Stimulated activated CD4-positive, alpha-beta T cell treated with anti-CD3 and anti-CD28 coated beads, Interleukin-15, amount 100 ng/mL, for 48 hours (primary cell): ENCODE measurements at places on chromosomes 3 and 15.

GRCh38 chr3:71456826-71457225 is 126.7 kb downstream of the FOXP1 start:
- no peak for DNase-seq

DNA sequence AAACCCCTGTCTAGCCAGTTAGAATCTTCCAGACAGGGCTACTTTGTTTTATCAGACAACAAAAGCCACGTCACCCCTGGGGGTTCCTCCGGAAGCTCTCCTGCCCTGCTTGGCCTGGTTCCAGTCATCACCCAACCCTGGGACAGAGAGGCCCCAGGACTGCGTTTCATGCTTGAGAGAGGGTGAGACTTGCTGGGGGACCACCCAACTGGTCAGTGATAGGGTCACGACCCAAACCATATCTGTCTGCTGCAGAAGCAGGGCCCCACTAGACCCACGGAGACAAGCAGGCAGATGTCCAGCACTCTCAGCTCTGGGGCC is 1.2 kb downstream of the NT5DC2 start:
- DNase-seq, result no peak

- DNase-seq, result no peak
These were observed 41.1 kb downstream of the TSC22D2 start for GRCh38 chr3:150449169-150449721.

GRCh38 chr3:171412054-171412453 is 48.2 kb downstream of the TNIK start:
- DNase-seq, result no peak

GRCh38 chr3:98361289-98361688 is 7.6 kb downstream of the OR5K4 start:
- DNase-seq, result no peak

GRCh38 chr15:68380456-68380855 is 51.5 kb downstream of the ITGA11 start:
- DNase-seq, result no peak

DNA sequence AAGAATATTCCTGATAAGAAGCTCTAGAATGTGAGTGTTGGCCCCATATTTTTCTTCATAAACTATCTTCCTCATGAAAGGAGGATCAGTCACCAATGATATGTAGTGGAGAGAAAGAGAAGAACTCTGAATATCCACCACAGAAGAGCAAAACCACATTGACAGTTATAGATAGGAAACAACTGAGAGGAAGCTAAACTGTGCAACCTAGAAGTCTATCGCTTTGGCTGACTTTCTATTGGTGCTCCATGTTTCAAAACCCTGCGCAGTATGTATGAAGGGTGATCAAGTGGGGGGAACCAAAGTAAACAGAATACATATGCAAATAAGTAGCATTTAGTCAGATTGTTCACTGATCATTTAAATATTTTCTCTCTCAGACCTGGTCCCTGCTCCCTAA is 41.0 kb upstream of the ZNF280D start:
- no peak for DNase-seq

DNA sequence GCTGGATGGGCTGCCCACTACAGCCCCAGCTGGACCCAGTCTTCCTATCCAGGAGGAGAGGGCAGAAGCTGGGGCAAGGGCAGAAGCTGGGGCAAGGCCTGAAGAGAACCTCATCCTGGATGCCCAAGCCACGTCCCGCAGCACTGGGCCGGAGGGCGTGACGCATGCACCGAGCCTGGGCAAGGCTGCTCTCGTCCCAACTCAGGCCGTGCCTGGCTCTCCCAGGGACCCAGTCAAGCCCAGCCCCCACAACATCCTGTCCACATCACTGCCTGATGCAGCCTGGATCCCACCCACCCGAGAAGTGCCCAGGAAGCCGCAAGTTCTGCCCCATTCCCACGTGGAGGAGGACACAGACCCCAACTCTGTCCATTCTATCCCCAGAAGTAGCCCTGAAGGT is 22.3 kb downstream of the FBLN2 start:
- DNase-seq, result no peak

GRCh38 chr15:39430389-39430788 is 150.5 kb upstream of the THBS1 start:
- DNase-seq, result no peak

DNA sequence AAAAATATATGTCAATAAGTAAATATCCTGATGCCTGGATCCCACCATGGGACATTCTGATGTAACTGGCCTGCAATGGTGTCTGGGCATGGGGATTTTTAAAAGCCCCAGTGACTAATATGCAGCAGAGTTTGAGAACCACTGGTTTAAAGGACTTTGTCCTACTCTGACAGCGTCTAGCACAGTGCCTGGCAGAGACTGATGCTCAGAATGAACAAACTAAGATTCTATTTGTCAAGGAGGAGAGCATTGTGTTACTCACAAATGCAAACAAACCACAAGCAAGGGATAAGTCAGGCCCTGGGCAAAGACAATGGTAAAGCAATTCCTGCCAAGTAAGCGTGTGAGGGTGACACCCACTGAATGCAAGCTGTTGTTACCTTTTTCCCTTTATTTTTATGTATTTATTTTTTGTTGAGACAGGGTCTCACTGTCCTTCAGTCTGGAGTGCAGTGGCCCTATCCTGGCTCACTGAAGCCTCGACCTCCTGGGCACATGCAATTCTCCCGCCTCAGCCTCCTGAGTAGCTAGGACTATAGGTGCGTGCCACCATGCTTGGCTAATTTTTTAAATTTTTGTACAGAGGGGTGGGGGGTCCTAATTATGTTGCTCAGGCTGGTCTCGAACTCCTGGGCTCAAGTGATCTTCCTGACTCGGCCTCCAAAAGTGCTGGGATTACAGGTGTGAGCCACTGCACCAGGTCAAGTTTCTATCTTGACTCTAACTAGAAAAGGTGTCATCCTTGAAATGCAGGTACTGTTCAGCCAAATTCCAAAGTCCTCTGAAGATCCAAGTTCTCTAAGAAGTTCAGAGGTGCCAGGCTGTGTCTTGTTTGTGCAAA is 909 bp upstream of the GPD1L start:
- no peak for DNase-seq

DNA sequence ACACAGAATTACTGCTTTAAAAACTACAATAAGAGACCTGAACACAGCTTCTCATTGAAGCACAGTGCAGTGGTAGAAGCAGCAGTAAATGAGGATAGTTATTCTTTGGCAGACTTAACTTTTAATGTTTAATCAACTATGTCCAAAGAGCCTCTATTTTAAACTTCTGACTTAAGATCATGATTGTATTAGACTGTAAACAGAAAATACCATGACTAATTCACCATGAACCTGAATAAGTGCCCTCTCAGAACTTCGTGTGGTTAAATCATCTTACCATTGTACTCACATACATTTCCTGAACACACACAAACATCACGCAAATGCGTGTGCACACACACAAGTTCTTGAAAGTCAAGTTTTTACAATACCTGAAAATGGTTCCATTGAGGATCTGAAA is 13.9 kb downstream of the CEP152 start:
- no peak for DNase-seq

GRCh38 chr3:23712656-23713559 is 92.8 kb upstream of the UBE2E1 start:
- no peak for DNase-seq

- no peak for DNase-seq
These were observed 48.7 kb downstream of the MYH15 start for GRCh38 chr3:108461661-108462111.

GRCh38 chr3:157261000-157261399 is 101.1 kb upstream of the CCNL1 start:
- no peak for DNase-seq

- no peak for DNase-seq
These were observed 160.9 kb downstream of the TIGIT start for GRCh38 chr3:114454551-114455251.

DNA sequence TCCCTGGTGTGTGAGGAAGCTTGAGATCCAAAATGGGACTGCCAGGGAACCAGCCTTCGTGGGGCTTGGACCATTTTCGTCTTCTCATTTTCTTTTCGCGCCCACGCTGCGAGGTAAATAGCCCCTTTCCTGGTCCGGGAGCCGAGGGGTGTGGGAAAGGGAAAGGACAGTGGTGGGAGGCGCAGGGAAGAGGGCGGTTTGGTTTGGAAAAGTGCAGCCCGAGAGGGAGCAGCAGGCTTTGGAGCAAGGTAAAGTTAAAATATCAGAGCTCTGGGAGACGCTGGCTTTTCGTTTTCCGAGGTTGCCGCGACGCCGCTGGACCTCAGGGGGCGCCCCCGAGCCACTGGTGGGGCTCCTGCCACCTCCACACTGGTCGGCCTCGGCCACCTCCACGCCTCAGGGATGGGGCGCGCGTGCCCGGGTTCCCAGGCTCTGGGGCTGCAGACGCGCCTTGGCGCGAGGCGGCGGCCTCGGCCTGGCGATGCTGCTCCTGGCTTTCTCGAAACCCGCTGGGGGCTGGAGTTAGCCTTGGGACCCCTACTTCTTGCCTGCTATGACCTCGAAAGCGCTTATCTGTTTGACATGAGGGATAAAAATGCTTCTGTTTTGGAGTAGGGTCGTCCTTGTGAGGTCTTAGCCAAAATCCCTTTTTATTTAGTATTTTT is 3.2 kb downstream of the PTPRG start:
- no peak for DNase-seq

- no peak for DNase-seq
These were observed 42.1 kb upstream of the EPHB1 start for GRCh38 chr3:134752761-134753461.

GRCh38 chr3:8027954-8028353 is 473.7 kb upstream of the LMCD1 start:
- no peak for DNase-seq

DNA sequence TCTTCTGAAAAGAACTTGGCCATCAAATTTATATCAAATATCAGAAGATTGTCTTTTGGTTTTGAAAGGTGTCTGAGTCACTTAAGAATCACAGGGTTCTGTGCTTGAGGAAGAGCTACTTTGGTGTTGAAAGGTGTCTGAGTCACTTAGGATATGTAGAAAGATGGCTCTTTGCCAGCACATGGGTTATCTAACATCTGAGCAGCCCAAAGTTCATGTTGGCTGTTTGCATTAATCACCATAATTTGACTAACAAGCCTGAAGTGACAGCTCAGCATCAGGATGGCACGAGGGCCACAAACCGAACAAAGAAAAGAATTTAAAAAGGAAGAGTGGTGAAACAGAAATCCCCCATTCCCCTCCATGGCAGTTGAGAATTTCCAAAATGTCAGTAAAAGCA is 190.5 kb upstream of the CMC1 start:
- DNase-seq, result peak; percentile 29

DNA sequence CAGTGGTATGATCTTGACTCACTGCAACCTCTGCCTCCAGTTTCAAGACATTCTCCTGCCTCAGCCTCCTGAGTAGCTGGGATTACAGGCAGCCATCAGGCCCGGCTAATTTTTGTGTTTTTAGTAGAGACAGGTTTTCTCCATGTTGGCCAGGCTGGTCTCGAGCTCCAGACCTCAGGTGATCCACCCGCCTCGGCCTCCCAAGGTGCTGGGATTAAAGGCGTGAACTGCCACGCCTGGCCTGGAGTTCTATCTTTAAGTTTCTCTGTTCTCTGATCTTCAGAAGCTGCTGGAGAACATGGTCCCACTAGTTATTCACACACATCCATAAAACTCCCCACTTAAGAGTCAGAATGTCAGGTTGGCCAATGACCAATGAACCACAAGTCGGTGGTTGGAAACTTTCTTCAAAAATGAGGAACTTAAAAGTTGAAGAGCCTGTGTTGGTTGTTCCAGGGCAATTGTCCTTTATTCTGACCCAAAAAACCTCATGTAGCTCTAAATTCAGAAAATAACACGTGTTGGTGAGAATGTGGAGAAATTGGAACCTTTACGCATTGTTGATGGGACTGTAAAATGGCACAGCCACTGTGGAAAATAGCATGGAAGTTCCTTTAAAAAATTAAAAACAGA is 55.9 kb upstream of the PIK3CB start:
- DNase-seq, result no peak

DNA sequence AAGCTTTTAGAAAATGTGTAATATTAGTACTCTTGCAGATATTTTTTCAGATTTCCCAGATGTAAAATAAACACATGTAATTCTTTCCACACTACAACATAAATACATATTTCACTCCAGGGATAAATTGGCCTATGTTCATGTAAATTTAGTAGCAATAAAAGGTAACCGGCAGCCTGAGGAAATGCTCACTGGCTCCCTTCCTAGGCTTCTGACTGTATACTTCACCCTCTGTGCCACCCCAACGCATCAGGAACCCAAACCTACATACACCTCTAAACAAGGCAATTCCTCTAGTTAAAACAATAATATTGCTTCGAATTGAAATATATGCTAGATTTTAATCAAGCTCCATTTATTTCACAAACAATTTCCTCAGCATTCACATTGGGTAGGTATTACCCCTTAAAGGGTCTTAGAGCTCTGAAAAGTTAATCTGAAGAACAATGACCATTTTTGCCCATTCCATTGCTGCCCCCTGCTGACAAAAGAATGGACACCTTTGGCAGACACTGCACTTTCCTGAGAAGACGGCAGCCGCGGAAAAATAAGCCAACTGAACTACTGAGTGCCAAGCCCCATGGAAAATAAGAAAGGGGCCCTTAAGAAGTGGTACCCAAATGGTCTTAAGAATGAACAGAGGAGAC is 212.5 kb downstream of the OSBPL10 start:
- DNase-seq, result peak; percentile 38

GRCh38 chr15:88987934-88988671 is 74.9 kb upstream of the MFGE8 start:
- DNase-seq, result no peak

DNA sequence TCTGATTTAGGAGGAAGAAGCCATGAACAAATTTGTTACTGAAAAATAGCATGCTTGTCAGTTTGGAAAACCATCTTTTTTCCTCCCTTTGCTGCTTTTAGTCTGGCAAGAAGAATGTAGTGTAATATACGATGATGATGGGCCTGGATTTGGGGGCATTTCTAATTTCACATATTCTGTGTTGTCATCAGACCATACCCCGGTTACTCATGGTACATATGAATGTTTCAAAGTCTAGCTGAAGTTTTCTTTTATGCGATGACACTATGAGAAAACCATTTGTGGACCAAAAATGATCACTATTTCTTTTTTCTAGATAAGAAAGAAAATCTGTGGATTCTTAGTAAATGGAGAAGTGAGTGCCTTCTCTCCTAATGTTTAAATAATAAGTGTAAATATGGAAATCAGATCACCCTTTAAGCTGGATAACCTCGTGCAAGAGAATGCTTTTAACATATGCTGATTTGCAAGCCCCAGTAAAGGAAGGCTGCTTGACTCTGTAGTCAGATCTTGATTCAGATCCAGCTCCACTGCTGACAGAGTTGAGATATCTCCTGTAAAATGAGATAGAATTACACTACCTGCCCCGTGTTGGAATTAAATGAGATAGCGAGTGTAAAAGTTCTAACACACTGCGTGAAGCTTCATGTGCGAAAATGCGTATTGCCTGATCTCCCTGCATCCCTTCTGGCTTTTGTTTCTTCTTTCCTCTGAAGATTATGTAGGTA is 3.0 kb downstream of the MEF2A start:
- no peak for DNase-seq
